ENCODE measurements at places on chromosomes 2 and 18. TPM values are rescaled to one million over a fixed set of nuclear protein-coding genes. Genes with fewer than 3 reads are reported as not detected.

The RANBP2 gene
- total RNA-seq, result 60.3 TPM

The HOXD11 gene
- total RNA-seq, result not detected

The APOB gene
- 6.6 TPM for total RNA-seq

The KIF5C gene
- 4.5 TPM for total RNA-seq

The SEPTIN10 gene
- 85.2 TPM for total RNA-seq

The PTH2R gene
- total RNA-seq, result not detected

The NDC80 gene
- total RNA-seq, result 0.19 TPM

The CFC1 gene
- not detected for total RNA-seq

The PROKR1 gene
- 0.46 TPM for total RNA-seq

The CPO gene
- not detected for total RNA-seq

The C2orf72 gene
- not detected for total RNA-seq

The CENPA gene
- total RNA-seq, result not detected

The KLHL29 gene
- total RNA-seq, result 4.0 TPM

The SMIM21 gene
- total RNA-seq, result not detected

The SEH1L gene
- total RNA-seq, result 37.8 TPM

The FAM237A gene
- total RNA-seq, result not detected

The GBX2 gene
- not detected for total RNA-seq

The CIB4 gene
- not detected for total RNA-seq

The LIPG gene
- total RNA-seq, result 53.2 TPM

The SGPP2 gene
- total RNA-seq, result 4.6 TPM

The ADD2 gene
- total RNA-seq, result 4.8 TPM

The ANKRD30B gene
- total RNA-seq, result 0.37 TPM

The FOXD4L1 gene
- 0.19 TPM for total RNA-seq

The EN1 gene
- total RNA-seq, result 0.72 TPM

The PECR gene
- total RNA-seq, result 26.1 TPM

The UGT1A4 gene
- not detected for total RNA-seq

The BMP10 gene
- total RNA-seq, result not detected

The IL1RL2 gene
- total RNA-seq, result 1.9 TPM

The IL1F10 gene
- total RNA-seq, result not detected

The KCNJ3 gene
- total RNA-seq, result not detected

The CMPK2 gene
- 2.9 TPM for total RNA-seq

The DSG3 gene
- total RNA-seq, result not detected

The MAPRE2 gene
- total RNA-seq, result 19.7 TPM

The GLI2 gene
- total RNA-seq, result 1.4 TPM

The SRBD1 gene
- total RNA-seq, result 36.4 TPM

The ZBTB7C gene
- total RNA-seq, result 13.3 TPM

The UGT1A8 gene
- total RNA-seq, result not detected

The ANKRD62 gene
- total RNA-seq, result not detected

The CRYBA2 gene
- total RNA-seq, result not detected

The ATP6V1B1 gene
- total RNA-seq, result 7.1 TPM

The MAPK4 gene
- total RNA-seq, result not detected

The ZNF385B gene
- 0.82 TPM for total RNA-seq

The CGREF1 gene
- total RNA-seq, result 4.5 TPM
